NCI-H460 (cell line): ENCODE measurements at places on chromosomes 3 and 15. TPM values are rescaled to one million over a fixed set of nuclear protein-coding genes. Genes with fewer than 3 reads are reported as not detected.

Gene CPN2
- total RNA-seq: not detected in 2 replicates

Gene AHSG
- not detected in 2 replicates for total RNA-seq

Gene VILL
- 1.1 and 1.7 TPM in 2 replicates for total RNA-seq

Gene ANKRD63
- not detected in 2 replicates for total RNA-seq

Gene PLD1
- 27.9 and 33.5 TPM in 2 replicates for total RNA-seq

Gene GP9
- not detected in 2 replicates for total RNA-seq

Gene FANCD2OS
- not detected in 2 replicates for total RNA-seq

Gene TERC
- total RNA-seq: 14.7 and 17.6 TPM in 2 replicates

Gene CLDN16
- 0.78 and 0.87 TPM in 2 replicates for total RNA-seq

Gene PLXND1
- total RNA-seq: 10.4 and 13.7 TPM in 2 replicates
